CD4-positive, alpha-beta T cell treated with Interleukin-17A for 4 hours (primary cell): ENCODE measurements at places on chromosomes 5 and 9.

- peak; percentile 73 for DNase-seq
Measured at GRCh38 chr9:78030553-78031443, 813 bp downstream of the GNAQ start.

DNA sequence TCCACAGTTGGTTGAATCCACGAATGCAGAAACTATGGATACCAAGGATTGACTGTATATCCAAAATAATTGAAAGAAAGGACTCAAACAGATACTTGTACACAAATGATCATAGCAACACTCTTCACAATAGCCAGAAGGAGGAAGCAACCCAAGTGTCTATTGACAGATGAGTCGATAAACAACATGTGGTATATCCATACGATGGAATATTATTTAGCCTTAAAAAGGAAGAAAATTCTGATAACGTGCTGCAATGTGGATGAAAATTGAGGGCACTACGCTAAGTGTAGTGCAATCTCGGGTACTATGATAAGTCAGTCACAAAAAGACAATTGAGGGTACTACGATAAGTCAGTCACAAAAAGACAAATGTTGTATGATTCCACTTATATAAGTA, 83.6 kb upstream of the CPEB4 start:
- DNase-seq: no peak

- no peak for DNase-seq
Measured at GRCh38 chr5:103923616-103924168, 361.1 kb upstream of the NUDT12 start.

- no peak for DNase-seq
Measured at GRCh38 chr5:133705331-133705730, 93.0 kb upstream of the FSTL4 start.

- no peak for DNase-seq
Measured at GRCh38 chr9:12817702-12818101, 42.9 kb downstream of the LURAP1L start.

GRCh38 chr5:53569453-53569852, 9.0 kb downstream of the NDUFS4 start:
- DNase-seq: no peak

DNA sequence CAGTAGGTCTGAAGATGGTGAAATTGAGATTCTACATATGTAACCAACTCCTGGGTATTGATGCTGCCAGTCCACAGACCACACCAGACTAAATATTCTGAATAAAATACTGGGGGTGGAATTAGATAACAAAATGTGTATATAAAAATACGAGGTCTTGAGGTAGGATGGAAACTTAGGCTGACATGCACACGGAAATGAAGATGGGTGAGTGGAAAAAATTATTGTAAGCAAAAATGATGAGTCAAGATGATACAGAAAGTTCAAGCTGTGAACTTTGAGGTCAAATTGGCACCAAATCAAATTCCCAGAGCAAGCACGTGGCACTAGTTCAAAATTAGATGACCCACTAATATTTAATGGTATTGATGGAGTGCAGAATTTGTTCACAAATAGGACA, 713.4 kb upstream of the ACO1 start:
- DNase-seq: no peak

DNA sequence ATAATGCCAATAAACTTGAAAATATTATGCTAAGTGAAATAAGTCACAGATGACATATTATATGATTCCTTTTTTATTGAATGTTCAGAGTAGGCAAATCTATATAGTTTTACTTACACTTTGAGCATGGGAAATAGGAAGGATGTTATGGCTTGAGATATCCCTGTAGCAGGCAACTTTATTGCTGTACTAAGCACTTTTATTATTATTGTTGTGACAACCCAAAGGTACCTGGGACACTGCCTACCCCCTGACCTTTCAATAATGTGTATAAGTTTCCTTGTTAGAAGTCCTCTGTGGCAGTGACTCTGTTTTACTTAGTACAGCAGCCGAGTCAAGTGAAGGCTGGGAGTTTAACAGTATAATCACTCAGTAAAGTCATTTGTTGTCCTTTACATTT, 39.9 kb downstream of the SHOC1 start:
- no peak for DNase-seq

DNA sequence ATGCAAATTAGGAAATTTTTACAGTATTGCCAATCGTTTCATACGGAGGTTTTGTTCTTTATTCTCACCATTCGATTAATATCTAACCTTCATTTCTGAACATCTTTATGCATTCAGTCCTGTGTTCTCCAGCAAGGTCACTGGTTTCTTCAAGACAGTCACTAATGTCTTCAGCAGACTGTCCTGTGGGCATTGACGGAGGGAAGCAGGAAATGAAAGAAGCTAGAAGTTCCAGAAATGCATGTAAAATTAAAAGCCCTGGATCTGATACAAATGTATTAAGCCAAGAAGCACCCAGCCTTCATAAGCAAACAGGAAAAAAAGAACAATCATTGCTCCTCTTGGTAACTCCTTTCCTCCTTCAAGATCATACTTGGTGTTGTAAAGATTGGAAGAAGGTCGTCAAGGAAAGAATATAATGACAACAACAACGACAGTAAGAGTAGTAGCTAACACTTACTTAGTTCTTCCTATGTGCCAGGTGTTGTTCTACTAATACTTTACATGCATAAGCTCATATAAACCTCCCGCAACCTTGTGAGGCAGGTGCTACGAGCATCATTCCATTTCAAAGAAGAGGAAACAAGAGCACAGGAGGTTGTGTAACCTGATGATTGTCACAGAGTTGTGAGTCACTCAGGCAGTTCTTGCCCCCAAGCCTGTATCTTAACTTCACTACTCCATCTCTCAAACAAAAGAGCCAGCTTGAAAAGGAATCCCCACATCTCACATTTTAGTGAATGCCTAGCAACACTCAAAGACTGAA, 59.9 kb upstream of the CER1 start:
- no peak for DNase-seq

GRCh38 chr9:112747094-112747493, 3.5 kb upstream of the SNX30 start:
- DNase-seq: no peak

DNA sequence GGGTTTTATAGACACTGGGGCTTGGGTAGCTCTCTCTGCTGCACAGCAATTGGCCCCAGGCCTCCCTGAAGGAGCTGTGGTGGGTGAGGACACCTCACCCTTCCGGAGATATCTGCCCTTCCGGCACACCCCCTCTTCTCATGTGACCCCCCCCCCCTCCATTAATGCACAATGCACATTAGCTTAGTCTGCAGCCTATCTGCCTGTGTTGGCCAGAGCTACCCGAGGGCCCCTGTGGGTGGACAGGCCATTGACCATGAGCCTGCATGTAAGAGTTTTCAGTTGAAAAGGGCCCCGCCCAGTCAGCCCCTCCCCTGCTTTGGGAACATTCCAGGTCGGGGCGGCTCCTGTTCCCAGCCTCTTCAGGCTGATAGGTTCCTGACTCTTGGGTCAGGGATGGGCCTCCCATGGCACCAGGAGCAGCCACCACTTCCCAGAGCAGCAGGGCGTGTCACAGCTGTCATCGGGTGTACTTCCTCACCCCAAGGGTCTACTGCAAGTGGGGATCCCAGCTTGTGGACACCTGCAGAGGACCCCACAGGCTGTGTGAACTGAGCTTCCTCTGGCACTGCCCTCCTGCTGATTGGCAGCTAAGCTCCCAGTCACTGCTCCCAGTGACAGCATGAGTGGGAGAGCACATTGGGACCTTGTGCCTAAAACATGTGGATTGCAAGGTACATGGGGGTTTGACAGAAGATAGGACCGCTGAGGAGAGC, 17.8 kb downstream of the PHF2 start:
- DNase-seq: no peak

- no peak for DNase-seq
Measured at GRCh38 chr5:42950116-42950455, 90.0 kb downstream of the ANXA2R start.

- DNase-seq: peak; percentile 28
Measured at GRCh38 chr9:86098824-86099700, at the start of gene GOLM1. Gene GOLM1 (minus strand): TSS chr9:86099558. CDS start chr9:86079320, 20,238 bp downstream.

DNA sequence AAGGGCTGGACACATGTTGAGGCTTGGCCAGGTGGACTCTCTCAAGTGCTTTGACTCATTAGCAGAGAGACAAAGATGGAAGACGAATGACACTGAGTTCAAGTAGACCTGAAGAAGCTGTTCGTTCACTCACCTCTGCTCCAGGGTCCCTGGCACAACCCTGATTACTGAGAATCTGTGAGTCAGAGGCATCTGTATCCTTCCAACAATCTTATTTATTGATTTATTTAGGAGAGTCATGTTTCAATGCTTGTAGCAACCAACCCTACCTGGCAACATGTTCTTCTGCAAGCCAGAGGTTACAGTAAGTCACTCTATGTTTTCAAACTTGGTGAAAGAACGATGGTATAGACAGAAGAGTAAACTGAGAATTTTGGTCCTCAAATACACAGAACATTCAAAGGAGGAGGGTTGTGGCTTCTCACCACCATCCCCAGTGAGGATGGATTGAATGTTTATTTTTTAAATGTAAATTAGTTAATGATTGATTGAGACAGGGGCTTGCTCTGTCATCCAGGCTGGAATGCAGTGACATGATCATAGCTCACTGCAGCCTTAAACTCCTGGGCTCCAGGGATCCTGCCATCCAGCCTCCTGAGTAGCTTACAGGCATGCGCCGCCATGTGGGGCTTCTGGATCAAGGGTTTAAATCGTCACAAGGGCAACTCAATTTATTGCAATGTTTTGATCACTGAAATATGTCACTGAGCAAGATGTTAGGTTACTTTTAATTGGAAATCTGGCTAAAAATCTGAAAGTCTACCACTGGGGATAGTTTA, 55.7 kb upstream of the CARTPT start:
- no peak for DNase-seq

- no peak for DNase-seq
Measured at GRCh38 chr5:1176473-1177391, 24.7 kb upstream of the SLC6A19 start.

DNA sequence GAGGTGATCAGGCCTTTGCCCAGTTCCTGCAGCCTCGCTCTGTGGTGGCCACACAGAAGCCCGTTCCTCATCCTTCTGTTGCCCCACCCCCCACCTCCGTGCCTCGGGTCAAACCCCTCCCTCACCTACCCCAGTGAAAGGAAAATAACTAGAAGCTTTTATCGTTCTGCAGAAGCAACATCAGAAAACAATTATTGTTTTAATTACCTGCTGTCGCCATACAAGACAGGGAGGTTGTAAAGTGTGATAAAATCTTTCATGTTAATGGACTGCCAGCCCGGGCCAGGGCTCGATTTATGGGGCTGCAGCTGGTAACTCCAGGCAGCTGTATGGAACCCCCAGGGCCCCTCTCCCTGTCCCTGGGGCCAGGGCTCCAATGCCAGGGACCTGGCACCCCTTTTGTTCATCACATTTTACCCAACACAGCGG, 20.6 kb downstream of the UNC5A start:
- no peak for DNase-seq

DNA sequence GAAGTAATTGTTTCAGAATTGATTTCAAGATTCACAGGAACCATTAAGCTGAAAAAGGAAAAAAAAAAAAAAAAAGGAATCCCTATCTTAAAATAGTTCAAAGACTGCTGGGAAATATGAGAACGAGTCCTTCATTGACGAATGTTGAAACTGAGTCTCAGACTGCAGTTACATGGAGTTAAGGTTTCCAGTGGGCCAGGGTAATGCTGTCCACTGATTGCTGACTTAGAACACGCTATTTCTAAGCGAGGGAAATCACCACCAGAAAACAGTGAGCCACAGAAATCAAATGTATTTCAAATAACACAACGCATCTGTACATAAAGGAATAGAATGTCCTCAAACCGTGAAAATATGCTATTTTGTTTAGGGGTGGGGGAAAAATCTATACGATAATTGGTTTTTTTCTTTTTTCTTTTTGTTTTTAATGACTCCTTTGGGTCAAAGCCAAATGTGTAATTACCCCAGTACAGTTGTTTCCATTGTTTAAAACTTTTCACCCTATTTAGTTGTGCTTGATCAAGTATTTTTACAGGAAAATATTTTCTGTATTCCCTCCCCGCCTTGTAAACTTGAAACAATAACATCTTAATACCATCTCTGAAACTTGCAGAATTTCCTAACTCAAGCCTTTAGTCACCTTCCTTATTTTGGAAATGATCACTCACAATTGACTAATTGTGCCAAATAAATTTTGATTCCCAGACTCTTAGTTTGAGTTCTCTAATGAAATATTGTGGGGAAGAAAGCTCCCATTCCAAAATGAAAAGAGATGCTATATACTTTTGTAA, 208.3 kb downstream of the MCTP1 start:
- DNase-seq: no peak

GRCh38 chr5:133026664-133027153, 360 bp upstream of the ZCCHC10 start:
- no peak for DNase-seq

GRCh38 chr9:14485366-14485765, 171.4 kb upstream of the NFIB start:
- no peak for DNase-seq

DNA sequence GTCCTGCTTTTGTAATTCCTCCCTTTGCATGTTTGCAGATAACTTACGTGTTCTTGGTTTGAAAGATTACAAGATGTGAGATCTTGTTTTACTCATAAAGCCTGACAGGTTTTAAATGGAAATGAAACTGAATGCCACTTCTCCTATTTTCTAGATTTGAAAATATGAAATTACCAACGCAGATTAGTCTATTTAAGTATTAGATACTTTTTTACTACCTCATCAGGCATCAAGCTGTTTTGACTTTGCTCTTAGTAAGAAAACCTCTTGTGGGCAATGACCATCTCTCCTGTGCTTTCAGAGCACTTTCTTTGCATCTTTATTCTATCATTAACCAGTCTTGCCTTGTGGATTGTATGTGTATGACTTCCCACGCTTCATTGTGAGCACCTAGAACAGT, 3.5 kb downstream of the DMXL1 start:
- DNase-seq: no peak

DNA sequence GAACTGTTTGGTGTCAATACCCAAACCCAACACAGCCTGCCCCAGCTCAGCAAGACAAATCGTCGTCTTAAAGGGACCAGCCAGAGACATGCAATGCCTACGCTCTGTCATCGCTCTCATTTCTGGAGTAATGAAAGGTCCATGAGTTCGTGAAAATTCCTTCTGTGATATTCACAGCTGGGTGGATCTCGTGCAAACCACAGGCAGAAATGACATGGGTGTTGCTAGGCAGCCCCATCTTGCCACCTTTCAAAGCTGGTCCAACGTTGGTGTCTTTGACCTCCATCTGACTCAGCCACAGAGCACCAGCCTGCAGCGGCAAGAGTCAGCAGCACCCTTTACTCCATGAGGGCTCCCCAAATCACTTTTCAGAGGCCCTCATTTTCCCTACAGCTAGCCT, 215.3 kb downstream of the SLIT3 start:
- DNase-seq: no peak

DNA sequence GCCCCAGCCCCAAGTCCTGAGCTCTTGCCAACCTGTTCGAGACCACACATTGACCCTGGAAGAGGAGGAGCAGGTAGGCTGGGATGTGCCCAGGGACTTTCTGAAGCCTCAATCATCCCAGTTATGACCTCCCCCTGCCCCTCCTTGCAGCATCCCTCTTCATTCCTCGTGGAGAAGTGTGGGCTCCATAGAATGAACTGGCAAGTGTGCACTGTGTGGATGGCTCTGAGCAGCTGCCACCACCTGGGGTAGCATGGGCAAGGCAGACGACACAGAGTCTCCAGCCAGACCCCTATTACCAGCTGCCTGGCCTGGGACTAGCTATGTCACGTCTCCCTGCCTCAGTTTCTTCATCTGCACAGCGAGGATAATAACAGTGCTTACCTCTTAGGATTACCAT, 33.5 kb downstream of the GADD45G start:
- DNase-seq: no peak

GRCh38 chr9:12224449-12224848, 468.7 kb upstream of the TYRP1 start:
- no peak for DNase-seq
